Mucosa of gallbladder (tissue), 1 donor: ENCODE measurements at places on chromosomes 1 and 21. TPM values are rescaled to one million over a fixed set of nuclear protein-coding genes. Genes with fewer than 3 reads are reported as not detected.

DNA sequence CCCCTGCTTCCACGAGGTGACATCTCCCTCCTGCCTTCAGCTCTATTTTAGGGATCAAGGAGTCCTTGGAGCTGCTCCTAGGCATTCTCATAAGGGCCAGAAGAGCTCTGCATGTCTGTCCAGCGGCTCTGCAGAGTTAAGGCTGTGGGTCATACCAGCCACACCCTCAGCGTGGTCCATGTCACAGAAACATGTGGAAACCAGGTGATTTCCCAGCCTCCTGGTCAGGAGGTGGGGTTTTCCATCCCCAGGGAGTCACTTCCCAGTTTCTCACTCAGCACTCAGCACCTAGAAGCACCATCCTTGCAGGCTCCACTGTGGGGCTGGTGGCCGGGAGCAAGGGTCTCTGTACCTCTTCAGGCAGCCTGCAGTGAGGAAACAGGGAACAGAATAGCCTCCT lies 1.4 kb upstream of the TNFRSF1B start:
- no peak for DNase-seq

DNA sequence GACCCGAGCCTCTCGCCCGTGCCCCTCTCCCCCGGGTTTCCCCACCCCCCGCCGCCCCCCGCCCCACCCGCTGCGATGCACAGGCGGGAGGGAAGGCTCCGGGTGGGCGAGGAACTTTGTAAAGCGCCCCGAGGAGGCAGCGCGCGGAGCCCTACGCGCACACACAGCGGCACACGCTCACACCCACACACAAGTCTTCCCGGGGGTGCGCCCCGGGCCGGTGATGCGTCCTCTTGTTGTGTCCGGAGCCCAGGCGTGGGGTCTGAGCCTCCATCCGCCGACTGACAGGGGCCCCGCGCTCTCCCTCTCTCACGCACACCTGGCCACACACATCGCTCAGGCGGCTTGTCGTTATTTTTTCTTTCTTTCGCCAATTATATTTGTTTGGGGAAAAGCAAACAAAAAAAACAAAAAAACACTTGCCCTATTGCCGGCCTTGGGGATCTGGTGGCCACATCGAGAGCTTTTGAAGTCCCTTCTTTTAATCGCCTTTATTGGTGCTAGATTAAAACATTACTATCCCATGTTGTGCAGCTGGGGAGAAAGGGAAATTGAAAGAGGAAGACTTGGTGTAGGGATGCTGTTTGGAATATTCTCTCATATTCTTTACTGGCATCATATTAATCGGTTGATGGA lies 770 bp downstream of the NTNG1 start:
- no peak for DNase-seq

- no peak for DNase-seq
Measured at GRCh38 chr1:6134741-6135510, 45.2 kb downstream of the CHD5 start.

DNA sequence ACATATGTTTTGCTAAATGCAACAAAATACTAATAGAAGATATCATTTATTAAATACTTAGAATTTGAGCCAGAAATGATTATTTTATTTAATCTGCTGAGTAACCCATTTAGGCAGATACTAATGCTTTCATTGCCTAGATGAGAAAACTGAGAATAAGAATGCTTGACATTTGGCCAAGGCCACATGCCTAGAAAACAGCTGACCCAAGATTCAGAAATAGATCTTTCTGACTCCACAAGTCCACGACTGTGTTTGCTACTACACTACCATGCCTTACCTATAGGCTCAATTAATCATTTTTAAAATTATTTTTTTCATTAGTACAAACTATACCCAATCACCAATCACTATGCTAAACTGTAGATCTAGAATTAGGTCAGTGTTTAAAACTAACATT lies 129.7 kb downstream of the ATP1B1 start:
- no peak for DNase-seq

VCAM1 gene
- total RNA-seq: 9.7 TPM

MFAP2 gene
- 19.8 TPM for total RNA-seq
